ENCODE measurements at places on chromosomes 2 and 18.

DNA sequence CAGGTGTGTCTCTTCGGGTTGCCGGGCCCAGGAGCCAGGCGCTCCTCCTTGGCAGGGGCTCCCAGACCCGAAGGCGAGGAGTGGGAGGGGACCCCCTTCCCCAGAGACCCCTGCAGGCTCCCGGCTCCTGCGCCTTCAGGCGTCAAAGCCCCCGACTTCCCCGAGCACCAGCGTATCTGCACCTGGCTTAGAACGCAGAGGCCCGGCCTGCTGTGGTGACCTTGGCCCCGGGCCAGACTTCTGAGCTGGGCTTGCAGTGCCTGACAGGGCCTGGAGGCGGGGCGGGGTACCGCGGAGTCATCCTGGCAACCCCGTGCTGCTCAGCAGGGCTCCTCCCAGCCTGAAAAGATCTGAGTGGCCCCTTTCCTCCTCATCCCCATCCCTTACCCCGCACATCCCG lies 27.0 kb downstream of the SKA1 start:
- no peak for DNase-seq

DNA sequence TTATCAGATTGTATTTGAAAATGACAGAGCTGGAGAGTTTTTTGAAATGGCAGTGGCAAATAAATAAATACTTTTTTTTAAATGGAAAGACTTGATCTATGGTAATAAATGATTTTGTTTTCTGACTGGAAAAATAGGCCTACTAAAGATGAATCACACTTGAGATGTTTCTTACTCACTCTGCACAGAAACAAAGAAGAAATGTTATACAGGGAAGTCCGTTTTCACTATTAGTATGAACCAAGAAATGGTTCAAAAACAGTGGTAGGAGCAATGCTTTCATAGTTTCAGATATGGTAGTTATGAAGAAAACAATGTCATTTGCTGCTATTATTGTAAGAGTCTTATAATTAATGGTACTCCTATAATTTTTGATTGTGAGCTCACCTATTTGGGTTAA lies 30.9 kb downstream of the CD28 start:
- DNase-seq = no peak

DNA sequence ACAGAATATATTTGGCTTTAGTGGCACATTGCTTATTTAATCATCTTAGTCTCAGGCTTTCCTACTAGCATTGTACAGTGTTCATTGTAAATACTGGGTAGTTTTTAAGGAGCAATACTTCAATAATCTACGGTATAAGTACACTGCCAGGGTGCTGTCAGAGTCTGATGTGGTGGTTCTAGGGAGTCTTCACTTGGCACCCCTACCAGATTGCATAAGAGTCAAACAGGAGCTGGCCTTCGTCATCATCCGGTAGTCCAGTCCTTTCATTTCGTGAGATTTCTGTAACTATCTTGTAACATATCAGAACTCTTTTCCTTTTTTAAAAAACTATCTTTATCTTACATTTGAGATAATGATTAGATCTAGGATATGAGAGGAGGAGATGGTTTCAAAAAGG lies 91.1 kb downstream of the ZNF532 start:
- no peak for DNase-seq

GRCh38 chr2:29130295-29130694 lies 15.1 kb downstream of the CLIP4 start:
- no peak for DNase-seq

GRCh38 chr2:109373791-109374547 lies 239.8 kb downstream of the SEPTIN10 start:
- no peak for DNase-seq

- no peak for DNase-seq
These were observed 67.8 kb downstream of the MYT1L start for GRCh38 chr2:2263196-2263829.

- DNase-seq = no peak
These were observed 22.8 kb downstream of the PRKCE start for GRCh38 chr2:45674035-45674816.

DNA sequence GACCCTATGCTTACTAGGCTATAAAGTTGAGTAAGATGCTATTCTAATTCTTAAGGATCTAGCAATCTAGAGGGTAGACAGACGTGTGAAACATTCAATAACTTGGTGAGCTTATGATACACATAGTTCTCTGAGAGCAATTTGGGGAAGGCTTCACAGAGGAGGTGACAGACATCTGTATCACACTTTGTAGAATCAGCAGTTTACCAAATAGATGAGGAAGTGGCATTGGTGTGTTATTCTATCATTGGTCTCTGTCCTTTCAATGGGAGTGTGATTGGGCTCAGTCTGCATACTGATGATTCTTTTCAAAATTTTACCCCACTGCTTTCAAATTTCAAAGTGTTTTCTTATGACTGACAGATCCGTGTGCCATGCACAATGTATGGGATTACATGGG lies 47.0 kb upstream of the TMEM178A start:
- DNase-seq = no peak

- no peak for DNase-seq
These were observed 389.9 kb downstream of the TNS1 start for GRCh38 chr2:217612920-217613319.

GRCh38 chr18:58953627-58954026 lies 89.0 kb downstream of the ZNF532 start:
- DNase-seq = no peak

DNA sequence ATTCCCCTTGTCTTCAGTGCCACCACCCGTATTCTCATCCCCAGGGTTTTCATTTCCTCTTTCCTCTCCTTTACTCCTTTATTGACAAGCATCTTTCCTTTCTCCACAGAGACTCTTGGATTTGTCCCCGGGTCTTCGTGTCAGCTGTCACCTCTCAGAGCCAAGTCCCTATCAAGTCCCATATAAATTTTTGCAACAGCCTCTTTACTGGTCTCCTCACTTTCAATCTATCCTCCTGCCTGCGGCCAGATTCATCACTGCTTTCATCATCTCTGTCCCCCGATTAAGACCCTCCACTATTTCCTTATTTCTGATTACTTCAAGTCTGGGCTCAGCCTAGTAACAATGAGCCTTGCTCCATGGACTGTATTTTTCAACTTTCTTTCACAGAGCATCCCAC lies 113.8 kb downstream of the CTAGE1 start:
- DNase-seq = no peak

DNA sequence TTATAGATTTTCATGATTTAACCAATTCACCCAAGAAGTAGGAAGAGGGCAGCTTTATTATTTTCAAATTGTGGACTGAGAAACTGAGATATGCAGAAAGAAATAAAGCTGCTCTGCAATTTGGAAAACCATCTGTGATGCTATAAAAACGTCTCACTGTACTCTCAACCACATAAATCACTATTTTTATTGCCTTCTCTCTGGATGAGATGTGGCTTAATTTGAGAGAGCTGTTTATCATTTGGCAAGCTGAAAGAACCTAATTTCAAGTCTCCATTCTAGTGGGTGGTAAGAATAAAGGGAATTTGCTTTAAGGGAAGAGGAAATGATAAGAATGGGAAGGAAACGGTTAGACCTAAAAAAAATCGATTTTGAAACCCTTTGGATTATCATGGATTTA lies 49.9 kb upstream of the CYP1B1 start:
- DNase-seq = no peak

DNA sequence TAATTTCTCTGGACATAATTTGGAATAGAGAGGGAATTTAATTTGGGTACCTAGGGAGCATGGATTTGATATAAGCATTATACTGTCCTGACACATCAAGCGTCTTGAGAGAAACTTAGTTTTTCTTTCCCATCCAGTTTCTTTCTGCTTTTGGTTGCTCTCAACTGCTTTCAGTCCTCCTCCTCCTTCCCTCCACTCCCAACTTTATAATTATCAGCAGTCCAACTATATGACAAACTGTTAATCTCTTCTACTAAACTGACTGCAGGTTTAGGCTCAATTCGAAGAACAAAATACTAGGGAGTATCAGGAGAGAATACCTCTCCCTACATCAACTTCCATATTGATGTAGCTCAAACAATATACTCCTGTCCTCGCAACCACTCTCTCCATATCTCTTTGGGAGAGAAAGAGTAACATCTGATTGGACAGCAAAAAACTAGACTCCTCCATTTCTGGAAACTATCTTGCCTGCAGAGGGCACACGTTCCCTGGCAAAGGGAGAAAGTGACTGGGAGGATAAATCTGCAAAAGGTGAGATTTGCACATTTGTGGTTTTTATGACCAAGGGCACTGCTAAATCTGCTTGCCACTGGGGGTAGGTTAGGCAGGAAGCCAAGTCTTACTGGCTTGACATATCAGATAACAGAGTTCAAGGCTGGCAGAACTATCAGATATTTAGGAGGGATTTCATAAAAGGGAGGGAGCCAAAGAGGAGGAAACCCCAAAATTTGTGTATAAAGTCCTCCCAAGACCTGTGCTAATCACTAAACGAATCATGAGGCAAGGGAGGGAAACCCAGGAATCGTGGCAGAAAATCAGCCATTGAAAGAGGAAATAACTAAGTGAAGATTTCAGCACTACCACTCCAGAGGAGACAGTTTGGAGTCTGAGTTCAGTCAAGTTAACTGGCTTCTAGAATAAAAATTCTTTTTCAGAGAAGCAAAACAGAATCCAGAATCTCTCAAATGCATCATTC lies 40.0 kb downstream of the ICA1L start:
- DNase-seq = peak; percentile 29

DNA sequence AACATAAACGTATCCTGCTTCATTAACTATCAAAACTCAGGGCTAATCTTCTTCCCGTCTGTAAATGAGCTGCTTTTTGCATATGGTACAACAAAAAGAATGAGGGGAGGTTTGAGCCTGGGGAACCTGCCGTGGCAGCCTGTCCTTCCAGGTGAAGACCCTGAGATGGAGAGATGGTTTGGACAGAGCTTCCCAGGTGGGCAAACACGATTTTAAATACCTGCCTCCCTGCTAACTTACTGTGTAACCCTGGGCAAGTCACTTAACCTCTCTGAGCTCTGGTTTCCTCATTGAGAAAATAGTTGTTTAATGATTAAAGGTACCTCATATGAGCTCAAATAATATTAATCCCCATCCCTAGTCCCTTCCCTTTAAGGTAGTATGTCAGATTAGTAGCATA lies 9.0 kb downstream of the EMX1 start:
- no peak for DNase-seq

- DNase-seq = no peak
These were observed 92.4 kb downstream of the TFCP2L1 start for GRCh38 chr2:121192576-121192975.

DNA sequence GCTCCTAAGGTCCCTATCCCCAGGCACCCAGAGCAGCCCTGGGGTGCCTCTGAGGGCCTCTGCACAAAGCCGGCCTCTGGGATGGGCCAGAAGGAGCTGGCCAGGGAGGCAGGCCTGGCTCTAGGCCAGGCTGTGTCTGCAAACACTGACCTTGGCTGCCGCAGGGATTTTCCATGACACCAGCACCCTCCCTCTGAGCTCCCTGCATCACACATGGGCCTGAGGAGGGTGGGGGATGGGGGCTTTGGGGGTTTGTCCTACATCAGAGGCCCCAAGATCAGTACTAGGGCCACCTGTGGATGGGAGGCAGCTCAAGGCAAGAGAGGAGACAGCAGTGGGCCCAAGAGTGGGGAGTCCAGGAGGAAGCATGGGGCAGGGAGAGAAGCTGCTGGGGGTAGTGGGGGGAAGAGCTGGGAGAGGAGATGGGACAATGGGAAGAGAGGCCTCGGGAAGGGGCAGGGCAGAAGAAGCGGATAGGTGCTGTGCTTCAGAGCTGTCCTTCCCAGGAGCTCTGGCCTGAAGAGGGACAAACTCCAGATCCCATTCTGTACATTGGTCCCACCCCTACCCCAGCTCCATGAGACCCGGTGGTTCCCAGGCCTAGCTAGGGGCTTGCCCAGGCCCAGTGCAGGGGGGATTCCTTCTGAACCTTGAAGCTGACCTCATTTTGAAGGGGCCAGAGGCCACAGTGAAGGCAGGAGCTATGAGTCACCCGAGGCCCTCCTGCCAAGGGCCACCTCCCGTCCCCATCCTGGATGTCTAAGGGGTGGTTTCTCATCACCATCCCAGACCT lies 28.0 kb downstream of the KCNK3 start:
- DNase-seq = peak; percentile 72

GRCh38 chr2:83782122-83782521 lies 677.0 kb downstream of the SUCLG1 start:
- no peak for DNase-seq

- DNase-seq = no peak
These were observed 27.9 kb downstream of the G6PC2 start for GRCh38 chr2:168929031-168929430.

DNA sequence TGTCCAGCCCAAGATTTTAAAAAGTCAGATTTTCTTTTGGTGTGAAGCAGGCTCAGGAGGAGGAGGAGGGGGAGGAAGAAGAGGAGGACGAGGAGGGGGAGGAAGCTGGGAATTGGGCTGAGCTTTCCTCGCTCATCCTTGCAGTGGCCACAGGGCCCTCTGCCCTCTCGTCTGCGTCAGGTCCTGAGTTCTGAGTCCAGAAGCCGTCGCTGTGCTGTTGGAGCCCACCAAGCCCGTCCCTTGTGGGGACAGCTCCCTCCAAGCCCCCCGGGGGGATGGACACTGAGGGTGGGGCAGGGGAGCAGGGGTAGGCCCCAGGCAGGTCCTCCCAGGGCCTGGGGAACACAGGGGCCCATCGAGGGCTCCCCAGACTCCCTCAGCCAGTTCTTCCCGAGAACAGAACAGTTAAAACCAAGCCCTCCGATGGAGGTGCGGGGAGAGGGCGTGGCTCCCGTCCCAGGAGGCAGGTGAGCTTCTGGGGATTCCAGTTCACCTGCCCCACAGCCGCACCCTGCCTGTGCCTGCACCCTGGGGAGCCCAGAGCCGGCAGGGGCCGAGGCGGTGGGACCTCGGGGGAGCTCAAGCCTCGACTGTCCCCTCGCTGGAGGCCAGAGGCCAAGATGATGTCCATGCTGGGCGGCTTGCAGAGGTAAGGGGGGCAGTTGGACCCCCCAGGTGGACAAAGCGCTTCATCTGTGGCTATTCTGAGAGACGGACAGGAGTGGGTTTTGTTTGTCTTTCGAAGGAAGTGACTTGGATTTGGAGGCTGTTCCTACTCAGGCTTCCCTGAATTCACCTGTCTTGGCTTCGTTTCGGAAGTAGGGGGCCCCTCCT lies at the start of gene GAL3ST2:
Gene GAL3ST2 (plus strand): TSS at position 487 of the 834 bp plus-strand sequence. CDS start 134 bp downstream, at position 621.
- DNase-seq = no peak

DNA sequence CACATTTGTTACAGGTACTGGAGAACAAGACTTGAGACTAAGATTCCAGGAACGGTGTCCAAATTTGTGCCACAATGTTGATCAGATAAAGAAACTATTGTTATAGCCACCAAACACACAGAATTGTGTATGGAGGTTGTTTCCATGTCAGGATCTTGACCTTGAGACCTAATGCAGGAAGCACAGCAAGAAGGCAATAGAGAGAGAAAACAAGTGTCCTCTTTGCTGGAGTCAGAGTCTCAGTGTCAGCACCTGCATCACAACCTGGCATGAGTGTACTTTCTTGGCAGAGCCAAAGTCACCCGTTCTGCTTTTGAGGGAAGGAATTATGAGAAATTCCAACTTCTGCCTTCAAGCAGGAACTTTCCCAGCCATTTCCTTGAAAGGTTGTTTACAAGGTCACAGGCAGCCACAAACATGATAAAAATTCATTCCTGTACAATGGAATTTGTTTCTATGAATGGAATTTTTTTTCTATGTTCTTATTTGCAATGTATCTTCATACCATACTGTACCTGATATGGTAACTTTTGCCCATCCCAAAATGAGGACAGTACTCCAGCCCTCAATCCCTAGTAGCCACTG lies 118.4 kb downstream of the PKP4 start:
- no peak for DNase-seq

- DNase-seq = no peak
These were observed 13.2 kb upstream of the RAPGEF4 start for GRCh38 chr2:172722481-172722880.

Measured in hindlimb muscle (tissue), 1 donor.